H54 (cell line): ENCODE measurements at places on chromosomes 7 and 10.

DNA sequence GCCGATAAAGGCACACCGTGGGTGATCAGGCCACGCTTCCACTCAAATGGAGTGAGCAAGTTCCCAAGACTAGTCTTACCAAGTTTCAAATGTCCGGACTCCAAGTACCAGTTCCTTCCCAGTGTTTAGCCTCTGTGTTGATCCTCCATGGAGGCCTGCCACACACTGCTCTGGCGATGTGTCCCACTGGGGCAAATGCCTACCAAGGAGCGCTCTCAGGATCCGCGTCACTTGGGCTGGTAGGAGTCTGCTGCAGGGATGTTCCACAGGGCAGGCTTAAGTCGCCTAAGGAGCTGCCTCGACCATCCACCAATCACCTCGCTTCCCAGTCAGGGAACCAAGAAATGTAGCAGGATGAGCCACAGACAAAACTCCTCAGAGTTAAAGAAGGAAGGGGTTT is 17.4 kb upstream of the MRLN start:
- DNase-seq, result no peak

DNA sequence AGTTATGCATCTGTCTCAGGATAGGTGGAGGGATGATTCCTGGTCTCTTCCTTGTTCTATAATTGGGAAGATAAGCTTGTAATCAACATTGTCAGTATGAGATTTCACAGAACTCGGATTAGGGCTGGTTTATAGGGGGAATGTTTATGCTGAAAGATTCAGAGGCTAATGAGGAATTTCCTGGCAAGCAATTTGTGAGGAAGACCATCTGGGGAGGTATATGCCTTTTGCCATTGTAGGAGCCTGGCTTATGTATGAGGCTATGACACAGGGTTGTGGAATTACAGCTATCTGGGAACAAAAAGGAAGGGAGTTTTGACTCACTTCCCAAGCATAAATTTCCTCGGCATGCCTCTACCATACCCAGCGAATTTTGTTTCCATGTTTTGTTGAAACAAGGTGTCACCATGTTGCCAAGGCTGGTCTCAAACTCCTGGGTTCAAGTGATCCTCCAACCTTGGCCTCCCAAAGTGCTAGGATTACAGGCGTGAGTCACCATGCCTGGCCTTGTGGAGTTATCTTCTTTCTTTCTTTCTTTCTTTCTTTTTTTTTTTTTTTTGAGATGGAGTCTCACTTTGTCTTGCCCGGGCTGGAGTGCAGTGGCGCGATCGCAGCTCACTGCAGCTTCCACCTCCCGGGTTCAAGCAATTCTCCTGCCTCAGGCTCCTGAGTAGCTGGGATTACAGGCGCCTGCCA is 1.6 kb upstream of the COPS6 start:
- peak; percentile 61 for DNase-seq

GRCh38 chr10:83764666-83765065 is 374.6 kb upstream of the GHITM start:
- DNase-seq, result no peak

DNA sequence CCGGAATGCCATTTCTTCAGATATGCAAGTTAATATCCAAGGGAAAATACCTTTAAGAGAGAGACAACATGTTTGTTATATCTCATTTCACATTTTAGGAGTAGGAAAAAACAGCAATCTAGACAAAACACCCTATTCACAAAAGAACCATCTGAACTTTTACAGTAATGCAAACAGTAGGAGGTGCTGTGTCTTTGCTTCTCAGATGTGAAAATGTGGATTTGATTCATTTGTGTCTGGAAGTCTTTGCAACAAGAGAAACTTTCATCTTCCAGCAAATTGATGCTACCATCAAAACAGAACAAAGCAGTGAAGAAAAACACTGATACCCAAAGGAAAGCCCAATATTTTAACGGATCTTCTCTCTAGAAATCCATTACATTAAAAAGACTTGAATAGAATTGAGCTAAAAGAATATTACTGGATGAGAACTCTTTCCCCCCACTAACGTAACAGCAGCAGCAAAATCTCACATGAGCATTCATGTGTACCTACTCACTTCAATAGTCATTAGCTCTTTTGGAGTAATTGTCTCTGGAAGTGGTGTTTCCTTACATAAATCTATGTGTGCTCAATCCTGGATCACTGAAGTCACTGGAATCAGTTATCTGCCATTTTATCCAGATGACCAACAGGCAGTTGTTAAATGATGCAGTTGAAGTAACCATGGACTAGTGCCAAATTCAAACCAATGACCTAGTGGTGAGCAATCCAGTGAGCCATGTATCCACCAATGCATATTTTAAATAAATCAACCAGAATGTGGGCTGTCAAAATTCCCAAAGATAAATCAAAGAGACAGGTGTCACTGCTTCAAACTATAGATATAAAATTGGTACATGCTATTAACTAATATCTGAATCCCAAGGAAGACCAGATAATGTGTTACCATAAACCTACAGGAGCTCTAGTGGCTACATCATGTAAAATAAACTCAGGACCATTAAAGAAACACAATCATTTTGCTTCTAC is 1.8 kb downstream of the SEMA3C start:
- no peak for DNase-seq

GRCh38 chr7:27519793-27520469 is 142.8 kb downstream of the HIBADH start:
- DNase-seq, result no peak
